ACHN (cell line): ENCODE measurements at places on chromosomes 4 and X.

DNA sequence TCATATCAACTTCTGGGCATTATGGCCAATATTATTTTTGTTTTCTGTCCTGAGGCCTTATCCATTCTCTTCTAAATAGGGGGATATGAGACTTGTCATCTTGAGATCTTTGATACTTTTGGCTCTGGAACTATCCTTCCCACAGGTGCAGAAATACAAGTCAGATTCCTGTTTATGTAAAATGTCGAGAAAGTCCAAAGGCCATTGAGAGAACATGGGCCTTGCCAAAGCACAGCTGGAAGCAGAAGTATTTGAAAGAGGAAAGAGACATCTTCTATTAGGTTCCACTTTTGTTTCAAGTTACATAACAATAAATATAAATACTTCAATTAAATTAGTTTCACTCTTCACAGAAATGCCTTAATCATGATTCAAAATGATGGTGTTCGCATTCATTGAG lies 20.8 kb upstream of the PRSS48 start:
- no peak for DNase-seq

DNA sequence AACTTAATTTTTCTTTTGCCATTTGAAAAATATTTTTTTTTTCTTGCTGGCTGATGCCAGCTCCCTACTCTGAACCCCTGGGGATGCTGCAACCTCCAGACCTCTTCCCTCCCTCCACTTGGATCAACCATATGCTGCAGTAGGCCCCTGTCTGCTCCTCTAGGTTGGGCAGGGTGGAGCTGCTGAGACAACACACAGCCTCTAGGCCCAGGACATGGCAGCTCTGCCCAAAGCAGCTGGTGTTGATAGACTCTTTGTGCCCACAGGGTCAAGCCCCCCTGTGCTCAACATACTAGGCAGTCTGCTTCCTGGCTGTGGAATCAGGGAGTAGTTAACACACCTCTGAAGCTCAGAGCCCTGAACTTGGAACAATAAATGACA lies 19.9 kb upstream of the CLNK start:
- DNase-seq = no peak

DNA sequence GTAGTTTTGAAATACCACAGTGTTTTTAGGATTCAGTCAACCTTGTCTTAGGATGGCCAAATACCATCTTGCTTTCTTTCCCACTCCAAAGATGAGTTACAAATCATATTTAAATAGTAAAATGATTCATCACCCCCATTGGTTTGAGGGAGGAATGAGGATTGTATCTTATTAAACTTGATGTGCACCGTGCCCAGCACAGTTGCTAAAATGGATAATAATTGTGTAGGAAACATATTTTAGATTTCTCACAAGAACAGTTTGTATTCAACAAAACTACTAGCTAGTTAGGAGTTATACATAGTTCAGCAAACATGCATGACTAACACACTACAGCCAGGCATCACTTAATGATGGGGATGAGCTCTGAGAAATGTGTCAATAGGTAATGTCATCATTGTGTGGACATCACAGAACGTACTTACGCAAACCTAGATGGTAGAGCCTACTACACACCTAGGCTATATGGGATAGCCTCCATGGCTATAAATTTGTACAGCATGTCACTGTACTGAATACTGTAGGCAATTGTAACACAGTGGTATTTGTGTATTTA lies 245.4 kb downstream of the FBXW7 start:
- no peak for DNase-seq

- no peak for DNase-seq
These were observed 29.2 kb upstream of the AREG start for GRCh38 chr4:74415602-74416300.

GRCh38 chrX:139267851-139268250 lies 262.7 kb upstream of the F9 start:
- DNase-seq = no peak

DNA sequence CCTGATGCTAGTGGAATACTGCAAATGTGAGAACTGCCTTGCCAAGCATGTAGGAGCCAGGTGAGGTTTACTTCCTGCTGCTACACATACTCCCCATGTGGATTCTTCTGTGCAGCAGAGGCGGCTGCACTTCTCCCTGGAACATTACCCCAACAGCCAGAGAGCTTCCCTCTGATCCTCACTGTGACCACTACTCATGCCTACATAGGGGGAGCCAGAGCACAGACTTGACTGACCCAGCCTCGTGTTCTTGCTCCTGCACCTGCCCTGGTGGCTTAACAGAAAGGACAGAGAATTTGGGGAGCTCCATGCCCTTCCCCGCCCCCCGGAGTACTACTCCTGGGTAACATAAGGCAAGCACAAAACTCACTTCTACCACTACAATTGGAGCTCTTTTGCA lies 38.4 kb downstream of the UGT2A2 start:
- no peak for DNase-seq

GRCh38 chr4:83639849-83640493 lies 104.1 kb downstream of the GPAT3 start:
- peak; percentile 70 for DNase-seq

GRCh38 chr4:40520533-40520932 lies 109.1 kb downstream of the RBM47 start:
- DNase-seq = no peak

GRCh38 chr4:24169956-24170355 lies 280.1 kb upstream of the PPARGC1A start:
- no peak for DNase-seq

DNA sequence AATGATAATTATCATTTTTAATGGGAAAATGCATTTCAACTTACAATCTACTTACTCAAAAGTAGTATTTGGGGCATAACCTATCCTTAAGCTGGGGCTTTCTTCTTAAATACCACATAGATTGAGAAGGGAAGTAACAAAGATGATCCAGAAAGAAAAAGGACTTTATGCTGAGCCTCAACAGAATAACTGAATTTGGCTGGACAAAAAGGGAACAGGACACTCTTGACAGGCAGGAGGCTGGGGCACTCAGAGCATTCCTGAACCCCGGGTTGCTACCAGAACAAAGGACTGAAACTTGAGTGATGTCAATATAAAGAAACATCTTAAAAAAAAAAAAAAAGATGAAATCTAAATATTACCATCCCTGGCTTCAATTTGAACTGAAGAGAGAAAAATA lies 23.9 kb downstream of the RELL1 start:
- peak; percentile 15 for DNase-seq

DNA sequence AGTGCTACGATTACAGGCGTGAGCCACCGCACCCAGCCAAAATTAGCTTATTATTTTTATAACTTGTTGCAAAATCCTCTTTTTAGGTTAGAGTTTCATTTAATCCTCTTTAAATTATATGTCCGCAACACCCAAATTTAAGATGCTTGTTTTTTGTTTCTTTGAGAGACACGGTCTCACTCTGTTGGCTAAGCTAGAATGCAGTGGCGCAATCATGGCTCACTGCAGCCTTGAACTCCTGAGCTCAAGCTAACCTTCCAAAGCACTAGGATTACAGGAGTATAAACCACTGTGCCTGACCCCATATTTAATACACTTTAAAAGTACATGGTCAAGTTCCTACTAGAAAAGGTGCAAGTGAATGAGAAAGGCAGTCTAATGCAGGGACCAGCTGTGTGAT lies 2.2 kb downstream of the RBBP7 start:
- no peak for DNase-seq

DNA sequence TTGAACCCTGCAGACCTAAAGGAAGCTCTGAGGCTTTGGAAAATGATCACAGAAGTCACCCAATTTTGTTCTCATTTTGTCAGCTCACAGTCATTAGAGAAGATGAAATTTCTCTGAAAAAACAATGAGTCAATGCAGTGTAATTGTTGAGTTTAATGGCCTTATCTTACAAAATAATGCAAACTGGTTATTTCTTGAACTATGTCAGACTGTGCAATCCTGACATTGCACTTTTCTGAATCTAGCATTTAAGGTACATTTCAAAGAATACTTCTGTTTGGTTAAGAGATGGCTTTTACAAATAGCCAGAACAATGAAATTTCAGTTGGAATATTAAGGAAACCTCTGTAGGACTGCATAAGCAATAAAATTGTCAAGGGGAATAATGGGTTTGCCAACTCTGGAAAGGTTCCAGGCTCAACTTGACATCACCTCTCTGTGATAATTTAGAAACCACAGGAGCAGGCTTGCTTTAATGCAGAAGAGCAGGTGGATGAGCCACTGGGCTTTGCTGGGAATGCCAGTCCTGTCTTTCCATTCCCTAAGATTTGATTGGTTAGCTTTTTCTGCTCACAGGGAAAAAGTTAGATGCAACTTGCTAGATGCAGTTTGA lies 222.8 kb downstream of the FRMPD4 start:
- DNase-seq = no peak

- no peak for DNase-seq
These were observed 1008.0 kb downstream of the RAPGEF2 start for GRCh38 chr4:160110891-160111290.

DNA sequence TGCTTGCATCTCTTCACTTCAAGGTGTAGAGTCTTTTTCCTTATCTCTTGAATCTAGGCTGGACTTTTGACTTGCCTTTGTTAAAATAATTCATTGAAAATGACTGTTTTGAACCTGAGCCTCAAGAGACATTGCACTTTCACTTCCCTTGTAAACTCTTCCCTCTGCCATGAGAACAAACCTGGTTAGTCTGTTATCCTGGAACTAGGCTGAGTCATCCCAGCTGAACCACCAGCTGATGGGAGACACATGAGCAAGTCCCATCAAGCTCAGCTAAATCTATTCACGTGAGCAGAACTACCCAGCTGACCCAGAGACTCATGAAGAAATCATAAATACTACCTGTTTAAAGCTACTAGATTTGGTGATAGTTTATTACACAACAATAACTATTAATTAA lies 202.3 kb upstream of the CENPE start:
- no peak for DNase-seq

- DNase-seq = peak; percentile 44
These were observed 47.2 kb upstream of the LAS1L start for GRCh38 chrX:65581661-65582339.

GRCh38 chr4:74692972-74693371 lies 101.4 kb downstream of the BTC start:
- DNase-seq = no peak

DNA sequence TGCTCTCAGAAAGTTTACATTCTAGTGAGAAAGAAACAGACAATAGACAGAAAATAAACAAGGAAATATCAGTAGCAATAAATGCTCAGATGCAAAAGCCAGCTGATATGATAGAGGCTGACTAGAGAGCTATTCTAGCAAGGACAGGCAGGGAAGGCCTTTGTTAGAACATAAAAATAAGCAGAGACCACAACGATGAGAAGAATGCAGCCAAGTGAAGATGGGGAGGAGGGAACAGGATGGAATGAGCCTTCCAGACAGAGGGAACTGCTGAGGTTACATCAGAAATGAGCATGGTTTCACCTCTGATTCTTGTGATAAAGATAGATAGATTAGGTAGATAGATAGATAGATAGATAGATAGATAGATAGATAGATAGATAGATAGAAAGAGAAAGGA lies 7.6 kb upstream of the SOWAHB start:
- no peak for DNase-seq

DNA sequence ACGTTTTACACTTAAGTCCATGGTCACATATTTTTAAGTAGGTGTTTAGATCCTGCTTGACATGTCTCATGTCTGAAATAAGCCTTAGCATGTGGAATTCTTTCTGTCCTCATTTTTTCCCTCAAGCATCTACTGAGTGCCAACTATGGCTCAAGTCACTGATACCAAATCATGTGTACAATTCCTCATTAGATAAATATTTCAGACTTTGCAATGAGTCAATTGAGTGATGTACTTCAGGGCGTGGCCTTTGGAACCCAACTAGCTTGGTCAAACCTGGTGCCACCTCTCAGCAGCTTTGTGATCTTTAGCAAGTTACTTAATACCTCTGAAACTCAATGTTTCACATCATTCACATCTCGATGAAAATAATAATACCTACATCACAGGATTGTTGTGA lies 12.6 kb upstream of the JADE1 start:
- no peak for DNase-seq

DNA sequence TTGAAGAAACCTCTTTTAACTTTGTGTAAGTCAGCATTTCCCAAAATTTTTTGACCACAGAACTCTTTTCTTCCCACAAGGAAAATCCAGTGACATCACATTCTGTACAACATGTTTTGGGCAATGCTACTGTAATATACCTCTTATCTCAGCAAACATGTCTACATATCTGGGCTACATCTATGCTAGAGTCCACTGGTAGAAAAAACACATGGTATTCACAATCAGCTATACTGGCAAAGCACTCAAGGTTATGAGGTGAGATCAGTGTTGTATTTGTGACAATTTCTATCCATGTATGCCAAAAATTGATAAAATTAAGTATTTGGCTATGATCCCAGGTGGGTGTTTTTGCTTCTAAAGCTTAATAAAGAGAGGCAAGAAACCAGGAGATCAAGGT lies 98.0 kb downstream of the ATP11C start:
- no peak for DNase-seq

GRCh38 chrX:39755143-39756032 lies 342.4 kb downstream of the BCOR start:
- peak; percentile 85 for DNase-seq

- no peak for DNase-seq
These were observed 516.8 kb downstream of the CFAP47 start for GRCh38 chrX:36436361-36436760.

GRCh38 chr4:40182001-40182400 lies 14.8 kb upstream of the RHOH start:
- no peak for DNase-seq

- DNase-seq = no peak
These were observed 195.9 kb downstream of the GC start for GRCh38 chr4:71587995-71588394.

DNA sequence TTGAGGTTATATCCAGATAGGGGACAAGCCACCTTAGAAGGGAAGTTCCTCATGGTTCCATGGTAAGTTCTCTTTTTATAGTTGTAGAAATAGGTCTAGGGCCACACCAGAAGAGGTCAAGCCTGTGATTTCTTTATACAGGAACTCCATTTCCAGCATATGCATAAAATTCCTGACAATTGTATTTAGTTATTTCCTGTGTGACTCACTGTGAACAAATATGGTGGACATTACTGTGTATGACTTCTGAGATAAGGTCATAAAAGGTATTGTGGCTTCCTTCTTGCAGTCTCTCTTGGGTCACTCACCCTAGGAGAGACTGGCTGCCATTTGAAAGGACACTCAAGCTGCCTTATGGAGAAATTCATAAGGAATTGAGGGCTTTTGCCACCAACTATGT lies 2.2 kb upstream of the C4orf36 start:
- DNase-seq = no peak

- no peak for DNase-seq
These were observed 1.8 kb downstream of the KDM5C start for GRCh38 chrX:53223068-53223693.

GRCh38 chrX:51855698-51856097 lies 37.7 kb upstream of the MAGED1 start:
- DNase-seq = no peak

GRCh38 chr4:99817309-99817890 lies 773 bp downstream of the DAPP1 start:
- DNase-seq = no peak

GRCh38 chr4:67723949-67724348 lies 23.0 kb upstream of the UBA6 start:
- no peak for DNase-seq
